ENCODE measurements at places on chromosomes 5 and 9.

DNA sequence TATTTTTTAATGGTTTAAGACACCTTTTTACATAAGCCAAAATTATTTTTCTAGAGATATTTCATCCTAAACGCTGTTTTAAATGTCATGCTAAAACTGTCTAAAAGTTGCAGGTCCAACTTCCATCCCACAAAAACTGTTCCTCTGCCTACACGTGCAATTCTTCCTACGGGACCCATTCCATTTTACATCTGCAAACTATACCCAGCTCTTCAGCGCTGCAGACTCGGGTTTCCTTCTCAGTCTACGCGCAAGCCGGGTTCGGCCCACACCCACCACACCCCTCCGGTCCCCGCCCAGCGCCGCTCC lies 8.7 kb downstream of the RANBP6 start:
- DNase-seq, result peak; percentile 74

DNA sequence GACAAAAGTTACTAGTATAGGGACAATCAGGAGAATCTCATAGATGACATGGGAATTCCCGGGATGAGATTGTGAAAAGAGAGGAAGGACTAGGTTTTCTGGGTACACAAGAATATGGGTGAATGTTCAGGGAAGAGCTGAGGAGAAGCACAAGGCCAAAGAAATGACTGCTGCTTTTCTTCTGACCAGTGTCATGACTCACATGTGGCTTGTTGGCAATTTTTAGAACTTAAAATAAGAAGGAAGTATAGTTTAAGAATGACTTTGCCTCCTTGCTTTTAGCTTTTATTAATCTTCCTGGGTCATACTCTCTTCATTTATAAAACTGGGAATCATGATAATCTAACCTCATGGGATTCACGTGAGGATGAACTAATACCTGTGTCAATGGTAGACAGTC lies 652.4 kb upstream of the MEF2C start:
- DNase-seq, result no peak

GRCh38 chr5:117160391-117160790 lies 585.8 kb upstream of the SEMA6A start:
- no peak for DNase-seq

GRCh38 chr9:77800924-77801551 lies 152.9 kb upstream of the GNA14 start:
- peak; percentile 25 for DNase-seq

DNA sequence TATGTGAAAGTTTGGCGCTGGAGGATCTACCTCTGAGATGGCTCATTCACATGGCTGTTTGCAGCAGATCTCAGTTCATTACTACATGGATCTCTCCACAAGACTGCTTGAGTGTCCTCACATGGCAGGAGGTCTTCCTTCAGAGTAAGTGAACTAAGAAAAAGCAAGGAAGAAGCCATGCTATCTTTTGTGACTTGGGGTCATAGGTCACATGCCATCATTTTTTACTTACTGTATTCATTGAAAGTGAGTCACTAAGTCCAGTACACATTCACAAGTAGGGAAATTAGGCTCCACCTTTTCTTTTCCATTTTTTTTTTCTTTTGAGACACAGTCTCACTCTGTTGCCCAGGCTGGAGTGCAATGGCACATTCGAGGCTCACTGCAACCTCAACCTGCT lies 8.7 kb upstream of the CDKN2AIPNL start:
- no peak for DNase-seq

DNA sequence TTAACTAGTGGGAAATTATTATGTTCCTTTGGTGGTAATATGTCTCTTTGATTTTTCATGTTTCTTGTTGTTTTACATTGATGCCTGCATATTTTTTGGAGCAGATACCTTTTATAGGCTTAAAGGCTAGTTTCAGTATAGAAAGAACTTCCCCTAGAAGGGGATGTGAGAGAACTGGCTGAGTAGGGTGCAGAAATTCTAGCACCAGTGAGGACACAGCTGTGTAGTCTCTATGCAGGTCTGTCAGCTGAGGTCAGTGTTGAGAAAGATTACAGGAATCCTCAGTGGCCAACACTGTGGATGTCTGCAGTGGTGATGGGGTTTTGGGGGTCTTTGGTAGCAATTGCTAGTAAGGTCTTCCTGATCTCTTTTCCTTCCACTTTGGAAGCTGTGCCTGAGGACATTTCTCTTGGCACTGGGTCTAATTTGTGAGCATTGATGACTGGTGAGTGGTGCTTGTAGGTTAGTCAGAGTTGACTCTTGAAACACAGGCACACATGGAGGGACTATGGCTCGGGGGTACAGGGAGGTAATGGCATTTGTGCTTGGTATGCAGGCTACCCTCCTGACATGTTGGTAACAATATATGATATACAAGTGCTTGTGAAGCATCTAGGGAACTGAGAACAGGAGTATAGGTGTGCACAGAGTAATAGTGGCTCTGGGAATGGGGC lies 221.4 kb downstream of the SPATA31D1 start:
- DNase-seq, result no peak

DNA sequence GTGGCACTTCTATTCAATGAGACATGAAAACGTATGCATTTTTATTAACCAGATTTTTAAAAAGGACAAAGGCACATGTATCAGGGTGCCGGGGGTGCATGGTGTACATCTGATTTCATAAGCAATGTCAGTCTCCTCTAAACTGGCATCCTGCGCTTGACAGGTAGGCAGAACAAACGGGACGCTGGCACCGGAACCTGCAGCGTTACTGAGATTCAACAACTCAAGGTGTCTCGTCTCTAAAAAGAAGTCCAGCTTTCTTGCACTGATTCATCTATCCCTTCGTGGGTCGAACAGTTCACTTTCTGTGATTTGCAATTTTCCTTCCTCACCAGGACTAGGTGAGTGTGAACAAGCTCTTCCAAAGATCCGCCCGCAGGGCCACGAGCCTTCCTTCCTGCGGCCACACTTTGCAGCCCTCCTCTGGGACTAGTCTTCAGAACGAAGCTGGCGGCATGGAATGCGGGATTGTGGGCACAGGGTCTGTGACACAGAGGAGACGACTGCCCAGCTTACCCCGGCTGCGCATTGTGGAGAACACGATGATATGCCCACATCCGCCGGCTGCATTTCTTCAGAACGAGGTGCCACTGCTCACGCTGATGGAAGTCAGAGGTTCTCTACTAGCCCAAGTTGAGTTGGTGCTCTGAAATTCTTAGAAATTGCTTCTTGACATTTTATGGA lies 7.2 kb downstream of the SLC6A3 start:
- DNase-seq, result no peak

- peak; percentile 87 for DNase-seq
These were observed 31.5 kb upstream of the ZFAND5 start for GRCh38 chr9:72396247-72397091.

DNA sequence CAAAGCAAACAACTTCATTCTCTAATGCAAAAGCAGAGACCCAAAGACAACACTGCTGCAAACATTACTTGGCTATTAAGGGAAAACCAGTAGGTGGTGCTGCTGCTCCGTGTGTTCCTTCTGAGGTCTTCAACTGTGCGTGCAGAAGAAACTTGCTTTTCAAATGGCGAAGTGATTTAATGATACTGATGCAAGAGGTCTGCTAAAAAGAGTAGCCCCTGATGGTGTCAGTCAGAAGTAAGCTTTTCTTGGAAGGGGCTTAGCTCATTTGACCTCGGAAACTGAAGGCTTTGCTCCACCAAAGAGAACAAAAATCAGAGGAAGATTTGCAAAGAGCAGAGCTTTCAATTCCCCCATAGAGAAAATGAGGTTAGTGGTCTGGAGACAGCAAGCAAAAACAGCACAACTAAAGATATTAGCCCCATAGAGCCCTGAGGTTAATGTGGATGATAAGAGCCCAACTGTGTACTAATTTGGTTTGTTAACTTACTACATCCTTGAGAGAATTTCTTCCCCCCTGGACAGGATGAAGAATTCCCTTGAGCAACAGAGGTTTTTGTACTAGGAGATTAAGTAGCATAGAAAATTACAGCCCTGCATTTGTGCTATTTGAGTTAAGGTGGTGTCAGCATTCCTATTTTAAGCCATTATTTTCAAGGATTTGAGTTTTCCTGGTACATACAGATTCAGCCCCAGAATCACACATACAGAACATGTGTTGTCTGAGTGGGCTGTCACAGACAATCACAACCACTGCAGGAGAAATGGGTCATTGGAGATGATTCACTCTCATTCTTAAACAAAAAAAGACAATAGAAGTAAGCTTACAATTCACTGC lies 153.2 kb upstream of the C9orf72 start:
- peak; percentile 58 for DNase-seq

- DNase-seq, result no peak
These were observed 394.0 kb upstream of the BRINP1 start for GRCh38 chr9:119763260-119763659.

DNA sequence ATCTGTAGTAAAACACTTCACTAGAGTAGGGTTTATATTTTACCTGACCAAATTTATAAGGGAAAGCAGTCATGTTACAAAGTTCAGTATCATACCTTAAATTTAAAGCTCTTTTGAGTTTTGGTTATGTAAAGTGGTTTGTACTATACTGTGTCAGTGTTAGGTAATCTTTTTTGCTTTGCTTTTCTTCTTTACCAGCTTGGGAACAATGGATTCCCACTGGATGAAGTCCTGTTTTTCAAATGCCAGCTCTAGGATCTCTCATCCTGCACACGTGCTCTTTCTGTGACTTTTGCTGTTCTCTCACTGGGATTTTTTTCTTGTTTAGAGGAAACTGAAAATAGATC lies 15.9 kb downstream of the CYSTM1 start:
- no peak for DNase-seq

- no peak for DNase-seq
These were observed 289.6 kb downstream of the DTWD2 start for GRCh38 chr5:118698774-118699173.

GRCh38 chr5:164237486-164237885 lies 732.1 kb downstream of the MAT2B start:
- no peak for DNase-seq

- no peak for DNase-seq
These were observed 267.1 kb downstream of the NSG2 start for GRCh38 chr5:174312641-174313040.

DNA sequence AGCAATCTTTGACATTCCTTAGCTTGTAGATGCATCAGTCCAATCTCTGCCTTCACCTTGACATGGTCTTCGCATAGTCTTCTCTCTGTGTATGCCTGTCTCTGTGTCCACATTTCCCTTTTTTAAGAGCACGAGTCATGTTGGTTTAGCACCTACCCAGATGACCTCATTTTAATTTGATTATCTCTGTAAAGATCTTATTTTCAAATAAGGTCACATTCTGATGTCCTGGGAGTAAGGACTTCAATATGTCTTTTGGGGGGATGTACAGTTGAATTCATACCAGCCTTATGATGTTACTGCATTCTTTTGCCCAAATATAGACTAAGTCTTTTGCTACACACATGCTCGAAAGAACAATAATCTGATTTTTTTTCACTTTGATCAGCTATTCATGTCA lies 6.9 kb downstream of the KCTD16 start:
- no peak for DNase-seq

DNA sequence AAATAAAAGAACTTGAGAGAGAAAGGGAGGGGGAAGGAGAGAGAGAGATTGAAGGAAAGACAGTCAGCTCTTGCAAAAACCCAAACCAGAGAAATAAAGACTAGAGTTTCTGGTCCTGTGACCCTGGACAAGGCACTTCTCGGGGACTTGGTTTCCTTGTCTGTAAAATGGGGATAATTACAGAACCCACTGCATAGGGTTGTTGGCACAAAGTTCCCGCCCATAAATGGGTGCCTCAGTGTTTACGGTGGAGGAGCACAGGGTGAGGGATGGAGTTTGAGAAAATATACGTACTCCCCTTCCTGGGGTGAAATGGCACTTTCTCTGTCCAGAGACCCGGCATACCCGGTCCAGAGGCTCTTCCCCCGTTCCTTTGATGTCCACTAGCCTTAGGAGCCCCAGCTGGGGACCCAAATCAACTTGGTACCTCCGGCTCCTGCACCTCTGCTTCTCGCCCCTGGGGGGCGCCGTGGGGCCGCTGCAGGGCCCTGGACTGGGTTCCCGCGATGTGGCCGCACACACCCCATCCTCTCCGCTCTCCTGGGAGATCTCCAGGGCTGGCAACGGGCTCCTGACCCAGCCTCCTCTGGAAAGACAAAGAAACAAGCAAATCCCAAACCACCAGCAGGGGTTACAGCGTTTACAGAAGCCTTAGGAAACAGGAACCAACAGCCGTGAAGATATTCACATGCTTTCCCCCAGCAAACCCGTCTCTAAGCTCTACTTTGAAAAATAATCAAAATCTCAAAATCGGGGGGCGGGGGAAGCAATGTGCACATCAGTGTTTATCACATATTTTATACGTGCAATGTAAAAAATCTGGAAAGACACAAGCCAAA lies 26.3 kb downstream of the PTGES start:
- peak; percentile 69 for DNase-seq

GRCh38 chr9:83182071-83182470 lies 119.1 kb upstream of the RASEF start:
- no peak for DNase-seq

DNA sequence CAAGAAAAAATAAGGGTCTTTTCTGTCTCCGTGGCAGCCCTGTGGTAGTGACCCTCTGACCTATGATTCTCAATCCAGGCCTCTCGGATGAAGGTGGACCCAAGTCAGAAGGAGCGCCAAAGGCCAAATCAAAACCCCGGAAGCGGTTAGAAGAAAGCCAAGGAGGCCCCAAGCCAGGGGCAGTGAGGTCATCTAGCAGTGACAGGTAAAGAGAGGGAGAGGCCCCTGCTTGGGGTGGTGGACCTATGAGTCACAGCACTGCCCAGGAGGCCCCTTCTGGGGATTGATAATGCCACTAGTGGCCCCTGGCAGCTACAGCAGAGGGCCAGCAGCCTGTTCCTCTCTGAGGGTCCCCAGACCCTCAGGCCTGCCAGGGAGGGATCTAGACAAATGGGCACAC lies 6.4 kb upstream of the SLC2A8 start:
- DNase-seq, result no peak

- DNase-seq, result peak; percentile 38
These were observed 9.2 kb downstream of the ENC1 start for GRCh38 chr5:74631081-74631953.

- DNase-seq, result no peak
These were observed 16.8 kb downstream of the MGAT1 start for GRCh38 chr5:180785794-180786221.

- no peak for DNase-seq
These were observed 125.6 kb downstream of the ALDH1A1 start for GRCh38 chr9:72826996-72827949.

DNA sequence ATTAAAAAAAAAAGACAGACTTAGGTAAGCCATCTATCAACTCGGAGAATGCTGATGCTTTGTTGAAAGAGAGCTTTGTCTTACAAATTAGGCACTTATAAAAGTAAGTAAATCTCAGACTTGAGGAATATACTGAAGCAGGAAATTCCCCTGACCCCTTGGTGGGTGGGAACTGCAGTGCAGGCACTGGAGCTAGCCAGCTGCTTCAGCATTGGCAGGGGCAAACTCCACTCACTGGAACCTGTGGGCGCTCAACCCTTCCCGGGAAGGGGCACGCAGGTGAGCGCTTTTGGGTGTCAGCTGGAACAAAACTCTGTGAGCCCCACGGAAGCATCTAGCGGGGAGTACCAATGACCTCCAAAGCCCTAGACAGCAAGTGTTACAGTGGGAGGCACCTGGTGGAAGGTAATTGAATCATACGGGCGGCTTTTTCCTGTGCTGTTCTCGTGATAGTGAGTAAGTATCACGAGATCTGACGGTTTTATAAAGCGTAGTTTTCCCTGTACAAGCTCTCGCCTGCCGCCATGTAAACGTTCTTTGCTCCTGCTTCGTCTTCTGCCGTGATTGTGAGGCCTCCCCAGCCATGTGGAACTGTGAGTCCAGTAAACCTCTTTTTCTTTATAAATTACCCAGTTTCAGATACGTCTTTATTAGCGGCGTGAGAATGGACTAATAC lies 628.0 kb upstream of the CDH18 start:
- no peak for DNase-seq

All from NCI-H510A treated with DMSO at 0.1 percent for 48 hours (cell line).